Mesenteric fat pad (tissue), 1 donor: ENCODE measurements at places on chromosomes 6 and 20.

DNA sequence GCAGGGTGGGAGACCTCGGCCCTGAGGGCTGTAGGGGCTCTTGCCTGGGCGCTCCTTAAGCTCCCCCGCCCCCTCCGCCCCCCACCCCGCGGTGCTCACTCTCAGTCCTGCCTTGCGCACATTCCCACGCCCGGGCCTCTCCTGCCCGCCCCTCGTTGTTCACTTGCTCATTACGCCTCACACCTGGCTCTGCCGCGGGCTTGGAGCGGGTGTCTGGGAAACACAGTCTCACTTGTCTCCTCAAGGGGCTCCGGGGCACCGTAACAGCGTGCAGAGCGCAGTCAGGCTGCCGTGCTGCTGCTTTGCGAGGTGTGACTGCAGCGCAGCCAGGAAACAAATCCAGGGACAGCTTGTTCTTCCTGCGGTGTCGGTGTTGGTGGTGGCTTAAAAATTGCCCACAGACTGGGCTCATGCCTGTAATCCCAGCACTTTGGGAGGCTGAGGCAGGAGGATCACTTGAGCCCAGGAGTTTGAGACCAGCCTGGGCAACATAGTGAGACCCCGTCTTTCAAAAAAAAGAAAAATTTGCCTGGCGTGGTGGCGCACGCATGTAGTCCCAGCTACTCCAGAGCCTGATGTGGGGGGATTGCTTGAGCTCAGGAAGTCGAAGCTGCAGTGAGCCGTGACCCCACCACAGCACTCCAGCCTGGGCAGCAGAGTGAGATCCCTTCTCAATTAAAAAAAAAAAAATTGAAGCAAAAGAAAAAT, 4.6 kb downstream of the NPBWR2 start:
- no peak for DNase-seq

DNA sequence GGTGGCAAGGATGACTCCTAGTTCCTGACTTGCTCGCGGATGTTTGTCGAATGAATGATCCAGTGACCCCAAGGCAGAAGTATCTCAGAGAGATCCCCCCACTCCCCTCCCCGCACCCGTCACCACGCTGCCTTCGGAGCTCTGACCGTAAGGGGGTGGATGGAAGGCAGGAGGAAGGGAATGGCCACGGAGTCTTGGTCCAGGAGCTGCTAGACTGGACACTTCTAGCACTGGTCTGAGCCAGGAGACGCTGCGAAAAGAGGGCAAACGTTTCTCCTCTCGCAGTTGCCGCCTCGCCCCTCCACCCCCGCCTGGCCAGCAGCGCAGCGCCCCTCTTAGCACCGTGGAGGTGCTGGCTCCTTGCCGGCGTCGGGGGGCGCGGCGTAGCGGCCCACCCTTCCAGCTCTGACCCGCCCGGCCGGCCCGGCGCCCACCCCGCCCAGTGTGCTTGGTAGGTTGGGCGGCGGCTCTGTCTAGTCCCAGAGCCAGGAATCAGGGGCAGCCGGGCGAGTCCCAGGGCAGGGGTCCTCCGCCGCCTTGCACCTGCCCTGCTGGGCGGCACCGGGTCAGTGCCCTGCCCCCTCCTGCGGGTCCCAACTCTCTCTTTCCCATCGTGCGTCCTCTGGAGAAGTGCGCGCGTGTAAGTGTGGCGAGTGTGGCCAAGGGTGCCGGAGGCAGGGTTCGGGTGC, 2.4 kb upstream of the DBNDD2 start:
- no peak for DNase-seq

GRCh38 chr20:45017281-45017680, 51.0 kb downstream of the STK4 start:
- no peak for DNase-seq

DNA sequence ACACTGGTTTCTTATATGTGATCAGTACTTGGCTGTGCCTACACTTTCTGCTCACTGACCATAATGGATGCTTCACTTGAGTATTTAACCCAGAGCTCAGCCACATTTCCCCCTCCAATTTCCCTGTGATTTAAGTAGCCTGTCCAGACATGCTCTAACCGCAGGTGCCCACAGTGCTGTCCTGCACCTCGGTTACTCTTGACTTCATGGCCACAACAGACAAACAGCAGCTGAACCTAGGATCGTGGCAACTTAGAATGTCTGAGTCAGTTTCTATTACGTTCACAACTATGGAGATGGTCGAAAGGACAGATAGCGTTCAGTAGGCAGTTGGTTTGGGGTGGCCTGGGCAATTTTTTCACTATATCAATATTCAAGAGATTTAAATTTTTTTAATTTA, 306.9 kb upstream of the SGK1 start:
- DNase-seq = no peak

- no peak for DNase-seq
Observed at GRCh38 chr6:25769983-25770382, 15.4 kb downstream of the SLC17A4 start.

DNA sequence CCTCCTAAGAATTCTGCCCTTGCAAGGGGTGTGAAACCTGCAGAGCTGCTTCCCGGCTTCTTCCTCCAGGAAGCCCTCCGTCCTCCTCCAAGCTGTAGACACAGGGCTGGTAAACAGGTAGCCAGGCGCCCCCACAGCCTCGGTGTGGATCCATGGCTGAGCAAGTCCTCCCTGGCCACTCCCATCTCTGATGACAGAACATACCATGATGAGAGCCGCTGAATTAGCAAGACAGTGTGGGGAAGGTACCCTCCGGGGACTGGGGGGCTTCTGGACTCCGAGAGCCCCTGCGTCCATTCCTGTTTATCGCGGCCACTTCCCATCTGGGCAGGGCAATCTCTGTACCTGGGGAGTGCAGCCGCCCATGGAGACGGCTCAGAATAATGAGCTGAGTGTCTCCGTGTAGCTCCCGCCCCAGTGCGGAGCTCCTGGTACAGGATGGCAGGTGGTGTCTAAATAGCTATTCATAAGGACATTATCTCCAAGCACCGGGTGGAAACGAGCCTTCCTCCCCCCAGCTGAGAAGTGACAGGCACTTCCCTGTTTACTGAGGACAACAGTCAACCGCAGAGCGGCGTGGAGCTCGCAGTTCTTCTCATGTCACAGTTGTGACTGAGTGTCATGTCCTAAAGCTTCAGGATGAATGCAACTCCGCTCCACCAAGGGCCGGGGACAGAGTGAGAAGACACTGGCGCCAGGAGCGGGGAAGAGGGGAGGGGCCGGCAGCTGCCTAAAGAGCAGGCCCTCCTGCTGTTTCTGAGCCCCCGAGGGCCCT, 22.7 kb upstream of the NTSR1 start:
- no peak for DNase-seq

GRCh38 chr6:4610256-4610655, 165.9 kb upstream of the CDYL start:
- DNase-seq = no peak

DNA sequence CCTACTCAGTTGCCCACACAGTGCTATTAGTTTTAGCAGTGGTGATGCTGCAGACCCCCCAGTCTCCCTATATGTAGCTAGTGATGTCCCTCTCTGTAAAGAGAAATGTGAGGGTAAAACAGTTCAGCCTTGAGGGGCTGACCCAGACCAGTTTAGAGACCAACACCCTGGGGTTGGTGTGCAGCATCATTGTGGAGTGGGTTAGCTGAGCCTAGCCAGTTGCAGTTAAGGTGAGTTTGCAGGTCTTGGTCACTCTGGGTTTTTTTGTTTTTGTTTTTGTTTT, 401 bp upstream of the B3GALT4 start:
- DNase-seq = no peak

GRCh38 chr20:34517114-34517505, 888 bp downstream of the DYNLRB1 start:
- no peak for DNase-seq

GRCh38 chr6:135527116-135527959, 29.8 kb upstream of the AHI1 start:
- DNase-seq = no peak

GRCh38 chr6:128519132-128519930, 1.1 kb downstream of the PTPRK start:
- no peak for DNase-seq

DNA sequence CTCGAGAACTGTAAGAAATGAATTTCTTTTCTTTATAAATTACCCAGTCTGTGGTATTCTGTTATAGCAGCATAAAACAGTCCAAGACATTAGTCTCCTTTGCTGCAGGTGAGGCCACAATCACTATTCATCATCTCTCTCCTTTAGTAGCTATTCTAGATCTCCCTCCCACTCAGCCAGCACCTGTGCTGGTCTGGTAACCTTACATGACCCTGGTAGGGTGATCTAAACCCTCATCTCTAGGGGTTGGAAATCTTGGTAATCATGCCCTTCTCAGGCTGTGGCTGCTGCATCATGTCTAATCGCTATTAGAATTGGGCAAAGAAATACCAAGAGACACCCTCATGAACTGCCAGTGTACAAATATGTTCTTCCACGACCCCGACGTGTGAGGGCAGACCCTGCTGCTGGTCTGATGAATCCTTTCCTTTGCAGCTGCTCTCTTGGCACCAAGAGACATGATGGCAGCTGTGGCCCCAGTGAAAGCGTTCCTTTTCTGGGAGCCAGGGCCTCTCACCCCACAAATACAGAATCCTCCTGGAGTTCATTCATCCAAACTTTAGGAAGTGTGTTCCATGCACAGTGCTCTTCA, 23.0 kb upstream of the IGF2R start:
- DNase-seq = no peak

DNA sequence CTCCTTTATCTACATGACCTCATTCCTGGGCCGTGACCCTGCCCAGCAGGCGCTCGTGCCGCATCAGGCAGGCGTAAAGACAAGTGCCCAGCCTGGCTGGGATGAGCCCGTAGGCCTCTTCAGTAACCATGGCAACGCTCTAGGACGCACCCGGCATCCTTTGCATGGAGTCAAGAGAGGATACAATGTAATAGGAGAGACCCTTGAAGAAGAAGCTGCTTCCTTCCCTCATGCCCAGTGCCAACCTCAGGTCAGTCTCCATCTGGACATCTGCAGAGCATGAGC, 5.0 kb upstream of the LSM14B start:
- no peak for DNase-seq

- no peak for DNase-seq
Observed at GRCh38 chr6:159037756-159038290, 7.0 kb downstream of the TAGAP start.
